Astrocyte (in vitro differentiated cells and primary cell): ENCODE measurements at places on chromosomes 4 and X. TPM values are rescaled to one million over a fixed set of nuclear protein-coding genes. Genes with fewer than 3 reads are reported as not detected.

- DNase-seq: peak; percentile 39
Observed at GRCh38 chr4:72295966-72296557, 264.3 kb downstream of the NPFFR2 start.

The BCOR gene
- total RNA-seq: 9.0 TPM in 2 replicates

The SLC9B1 gene
- total RNA-seq: 0.16 and 0.36 TPM in 2 replicates

- DNase-seq: peak; percentile 42
Observed at GRCh38 chrX:24266996-24267395, 46.9 kb downstream of the SUPT20HL2 start.

GRCh38 chrX:148593987-148594386, 93.6 kb downstream of the AFF2 start:
- DNase-seq: no peak

GRCh38 chr4:8391972-8392371, 48.6 kb downstream of the ACOX3 start:
- DNase-seq: peak; percentile 85

GRCh38 chr4:113344100-113344499, 294.6 kb downstream of the ANK2 start:
- no peak for DNase-seq
